ENCODE measurements at places on chromosomes 16 and 17.

DNA sequence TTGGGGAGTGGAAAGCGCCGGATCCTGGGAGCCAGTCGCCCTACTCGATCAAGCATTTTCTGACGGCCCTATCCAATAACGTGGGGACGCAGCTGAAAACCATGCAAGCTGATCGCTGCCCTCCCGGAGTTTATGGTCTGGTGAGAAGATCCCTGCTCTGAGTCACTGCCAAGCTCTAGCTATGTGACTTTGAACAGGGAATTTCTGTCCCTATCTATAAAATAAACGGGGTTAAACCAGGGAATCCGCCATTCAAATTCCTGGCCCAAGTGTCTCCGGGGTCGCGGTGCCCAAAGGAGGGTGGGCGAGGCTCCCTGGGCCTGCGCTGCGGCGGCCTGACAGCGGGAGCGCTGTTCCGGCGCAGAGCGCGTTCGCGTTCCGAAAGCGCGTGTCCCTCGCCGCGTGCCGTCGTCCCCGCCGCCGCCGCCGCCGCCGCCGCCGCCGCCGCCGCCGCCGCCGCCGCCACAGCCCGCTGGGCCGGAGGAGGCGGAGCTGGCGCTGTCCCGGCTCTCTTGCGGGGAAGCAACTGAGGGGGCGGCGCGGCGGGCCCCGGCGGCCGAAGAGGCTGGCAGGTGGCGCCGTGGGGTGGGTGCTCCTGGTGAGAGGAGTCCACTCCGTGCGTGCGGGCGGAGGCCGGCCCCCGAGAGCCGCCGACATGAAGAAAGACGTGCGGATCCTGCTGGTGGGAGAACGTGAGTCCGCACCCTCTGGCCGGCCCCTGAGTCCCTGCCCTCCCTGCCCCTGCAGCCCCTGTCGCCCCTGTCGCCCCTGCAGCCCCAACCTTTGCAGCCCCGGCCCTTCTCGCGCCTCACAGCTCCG, at the start of gene RHOT1:
TSS of gene RHOT1 (plus strand) at position 465 of the 819 bp plus-strand sequence. CDS start at position 656, 191 bp downstream.
- peak; percentile 88 for DNase-seq

- DNase-seq: no peak
Observed at GRCh38 chr17:79937391-79938335, 98.0 kb downstream of the TBC1D16 start.

- DNase-seq: no peak
Observed at GRCh38 chr16:5490499-5490898, 392.9 kb upstream of the EEF2KMT start.

DNA sequence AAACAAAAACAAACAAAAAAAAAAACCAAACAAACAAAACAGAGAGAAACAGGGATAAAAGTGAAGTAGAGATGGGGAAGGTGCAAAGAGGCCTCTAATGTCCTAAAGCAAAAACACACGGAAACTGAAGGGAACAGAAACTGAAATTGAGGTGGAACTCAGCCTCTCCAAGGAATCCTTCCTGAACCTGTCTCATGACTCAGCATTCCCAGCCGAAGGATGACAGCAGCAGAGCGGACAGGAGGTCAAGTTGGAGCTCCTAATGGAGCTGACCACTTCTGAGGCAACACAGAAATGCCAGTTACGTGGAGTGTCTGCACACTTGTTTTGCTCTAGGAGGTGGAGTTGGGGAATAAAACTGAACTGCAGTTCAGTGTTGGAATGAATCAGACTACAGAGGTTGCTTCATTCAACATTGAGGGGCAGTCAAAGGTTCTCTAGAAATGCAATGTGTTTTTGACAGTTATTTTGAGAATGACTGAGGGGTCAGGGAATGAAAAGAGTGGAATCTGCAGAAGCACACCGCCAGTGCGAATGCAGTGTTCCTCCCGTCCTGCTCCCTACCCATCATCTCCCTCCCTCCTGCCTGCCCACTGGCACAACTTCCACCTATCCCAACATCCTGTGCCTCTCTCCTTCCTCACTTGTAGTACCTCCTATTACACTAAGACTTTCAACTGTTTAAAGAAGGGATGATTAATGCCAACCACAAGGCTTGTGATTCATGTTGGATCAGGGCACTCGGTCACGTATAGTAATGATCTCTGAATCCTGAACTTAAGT, 6.3 kb downstream of the UBE2O start:
- no peak for DNase-seq

- DNase-seq: no peak
Observed at GRCh38 chr16:1708768-1709180, 2.8 kb downstream of the MAPK8IP3 start.

GRCh38 chr17:81601525-81602120, 35.3 kb downstream of the NPLOC4 start:
- no peak for DNase-seq

- DNase-seq: no peak
Observed at GRCh38 chr17:41064301-41064700, 1.4 kb downstream of the KRTAP2-4 start.

GRCh38 chr16:9256196-9256595, 164.8 kb downstream of the HAPSTR1 start:
- no peak for DNase-seq
